Stimulated activated CD8-positive, alpha-beta memory T cell treated with anti-CD3 and anti-CD28 coated beads, Interleukin-7, amount 100 ng/mL, for 24 hours (primary cell): ENCODE measurements at places on chromosomes 1 and 21.

- DNase-seq: no peak
These were observed 9.4 kb downstream of the C1orf174 start for GRCh38 chr1:3890389-3891328.

DNA sequence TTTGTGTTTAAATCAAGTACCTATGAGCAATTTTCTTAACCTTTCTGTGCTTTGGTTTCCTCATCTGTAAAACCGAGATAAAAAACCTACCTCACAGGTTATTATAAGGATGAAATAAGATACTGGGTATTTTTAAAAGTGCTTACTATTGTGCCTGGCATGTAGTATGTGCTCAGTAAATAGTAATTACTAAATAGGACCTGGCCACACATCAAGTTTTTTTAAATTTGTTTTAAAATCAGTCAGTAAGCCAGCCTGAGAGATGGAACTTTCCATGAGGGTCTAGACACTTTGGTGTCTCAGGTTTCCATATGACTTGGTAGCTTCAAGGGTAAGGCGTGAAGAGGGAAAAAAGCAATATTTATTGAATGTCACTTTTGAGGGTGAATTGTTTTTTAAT lies 7.0 kb upstream of the ATF3 start:
- no peak for DNase-seq

GRCh38 chr1:89355056-89355455 lies 8.8 kb upstream of the GBP6 start:
- DNase-seq: no peak

DNA sequence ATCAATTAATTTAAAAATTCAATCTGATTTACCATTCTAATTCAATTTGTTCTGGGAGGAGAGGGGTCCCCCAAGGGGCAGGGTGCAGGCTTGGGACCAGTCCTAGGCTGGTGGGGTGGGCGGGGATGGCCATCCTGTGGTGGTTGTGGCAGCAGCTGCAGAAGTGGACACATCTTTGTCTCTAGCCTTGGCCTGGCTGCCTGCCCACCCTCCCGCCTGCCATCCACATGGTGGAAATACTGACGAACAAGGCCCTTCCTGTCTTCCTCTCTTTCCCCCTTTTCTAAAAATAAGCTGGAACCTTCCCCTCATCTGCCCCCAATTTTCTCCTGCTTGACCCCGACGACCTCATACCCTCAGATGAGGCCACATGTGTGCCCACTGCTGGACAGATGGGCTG lies 130.9 kb downstream of the FOXD2 start:
- no peak for DNase-seq

- DNase-seq: no peak
These were observed 19.3 kb downstream of the DMRTB1 start for GRCh38 chr1:53478502-53478818.

- DNase-seq: no peak
These were observed 53.9 kb downstream of the YARS1 start for GRCh38 chr1:32763221-32763620.

- no peak for DNase-seq
These were observed 11.7 kb upstream of the ANGPTL3 start for GRCh38 chr1:62585469-62586155.

DNA sequence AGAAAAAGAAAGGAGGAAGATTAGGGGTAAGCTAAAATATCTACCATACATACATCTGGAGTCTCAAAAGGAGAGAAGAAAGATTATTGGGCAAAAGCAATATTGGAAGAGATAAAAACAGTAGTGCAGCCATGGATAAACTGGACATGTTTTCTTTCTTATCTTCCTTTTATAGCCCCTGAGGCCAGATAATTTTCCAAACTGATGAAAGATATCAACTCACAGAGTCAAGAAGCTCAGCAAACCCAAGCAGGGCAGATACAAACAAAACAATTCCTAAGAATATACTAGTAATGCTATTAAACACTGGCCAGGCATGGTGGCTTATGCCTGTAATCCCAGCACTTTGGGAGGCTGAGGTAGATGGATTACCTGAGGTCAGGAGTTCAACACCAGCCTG lies 5.8 kb upstream of the PSMB4 start:
- no peak for DNase-seq

- DNase-seq: no peak
These were observed 106.3 kb upstream of the GUCA2B start for GRCh38 chr1:42046761-42047507.

DNA sequence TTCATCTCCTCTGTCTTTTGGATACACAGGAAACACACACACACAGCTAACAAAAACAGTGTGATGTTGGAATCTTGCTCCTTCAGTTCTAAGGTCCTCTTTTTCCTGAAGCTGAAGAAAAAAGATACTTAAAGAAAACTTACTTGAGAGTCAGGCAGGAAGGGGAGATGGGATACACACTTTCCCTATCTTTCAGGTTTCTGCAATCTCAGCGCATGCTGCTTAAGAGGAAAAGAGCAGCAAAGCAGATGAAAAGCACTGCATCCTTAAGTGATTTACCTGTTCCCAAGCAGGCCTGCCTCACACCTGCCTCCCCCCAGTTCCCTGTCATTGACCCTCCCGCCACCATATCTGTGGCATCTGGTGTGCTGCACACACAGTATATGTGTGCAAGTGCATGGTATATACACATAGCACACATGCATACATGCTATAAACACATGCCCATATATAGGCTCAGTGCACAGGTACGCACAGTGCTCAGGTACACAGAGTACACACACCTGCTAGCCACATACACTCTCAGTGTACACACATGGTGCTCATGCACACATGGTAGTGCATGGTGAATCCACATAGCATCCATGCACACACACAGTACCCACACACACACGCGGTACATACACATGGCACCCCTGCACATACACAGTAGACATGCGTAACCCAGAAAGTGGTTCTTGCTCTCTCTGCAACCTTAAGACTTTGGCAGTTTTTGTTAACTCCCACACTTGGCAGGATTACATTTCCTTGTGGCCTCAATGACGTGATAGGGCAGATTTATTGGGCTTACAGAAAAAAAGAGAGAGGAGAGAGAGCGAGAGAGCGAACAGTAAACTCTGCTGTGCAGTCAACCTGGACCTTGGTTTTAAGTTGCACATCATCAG lies 166.9 kb downstream of the TOMM20 start:
- DNase-seq: no peak

GRCh38 chr1:11946647-11947046 lies 12.1 kb downstream of the PLOD1 start:
- DNase-seq: no peak

DNA sequence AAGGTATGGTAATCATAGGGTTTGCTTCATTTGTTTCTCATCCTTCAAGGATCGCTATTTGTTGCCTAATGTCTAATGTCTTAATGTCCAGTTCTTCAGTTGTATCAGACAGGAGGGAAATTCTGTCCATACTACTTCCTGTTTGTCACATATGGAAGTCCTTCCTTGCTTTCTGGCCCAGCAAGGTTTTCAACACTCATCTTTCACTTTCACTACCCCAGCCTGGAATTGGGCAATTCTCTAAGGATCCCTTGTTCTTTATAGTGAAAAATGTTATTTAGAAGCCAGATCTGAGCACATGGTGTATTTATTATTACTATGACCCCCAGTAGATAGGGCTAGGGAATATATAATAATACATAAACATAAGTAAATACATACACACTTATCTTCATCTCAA lies 50.6 kb upstream of the SLC35A3 start:
- DNase-seq: no peak

GRCh38 chr1:103171041-103171590 lies 62.8 kb upstream of the COL11A1 start:
- no peak for DNase-seq

DNA sequence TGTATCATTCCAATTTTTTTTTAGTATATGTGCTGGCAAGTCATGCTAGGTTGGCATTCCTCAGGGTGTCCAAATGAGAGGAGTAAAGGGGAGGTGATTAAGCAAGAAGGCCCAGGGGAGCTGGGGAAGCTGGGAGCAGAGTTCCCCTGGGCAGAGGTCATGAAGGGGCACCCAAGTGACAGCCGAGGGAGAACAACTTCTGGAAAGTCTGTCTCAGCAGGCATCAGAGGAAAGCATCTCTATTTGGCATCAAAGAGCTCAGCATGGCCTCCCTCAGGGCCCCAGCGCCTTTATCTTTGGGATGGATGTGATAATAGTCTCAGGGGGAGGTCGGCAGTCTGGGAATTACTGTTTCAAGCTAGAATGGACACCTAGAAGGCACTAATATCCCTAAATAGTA lies 5.0 kb upstream of the ENO1 start:
- no peak for DNase-seq

DNA sequence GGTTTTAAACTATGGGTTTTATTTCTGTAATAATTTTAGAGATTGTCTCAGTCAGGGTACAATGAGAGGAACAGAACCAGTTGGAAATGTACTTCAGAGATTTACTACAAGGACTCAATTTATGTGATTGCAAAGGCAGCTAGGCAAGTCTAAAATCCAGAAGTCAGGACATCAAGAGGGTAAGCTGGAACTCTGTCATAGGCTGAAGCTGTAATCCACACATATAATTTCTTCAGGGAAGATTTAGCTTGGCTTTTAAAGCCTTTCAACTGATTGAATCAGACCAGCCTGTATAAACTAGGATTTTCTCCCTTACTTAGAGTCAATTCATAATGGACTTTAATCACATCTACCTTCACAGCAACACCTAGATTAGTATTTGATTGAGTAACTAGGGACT lies 24.3 kb upstream of the LELP1 start:
- no peak for DNase-seq

GRCh38 chr1:87399264-87399663 lies 70.6 kb downstream of the LMO4 start:
- DNase-seq: no peak

- peak; percentile 78 for DNase-seq
These were observed at the start of gene ADAR for GRCh38 chr1:154607609-154608396. TSS of gene ADAR (minus strand) at chr1:154608186. CDS start at chr1:154608006, 180 bp downstream.

DNA sequence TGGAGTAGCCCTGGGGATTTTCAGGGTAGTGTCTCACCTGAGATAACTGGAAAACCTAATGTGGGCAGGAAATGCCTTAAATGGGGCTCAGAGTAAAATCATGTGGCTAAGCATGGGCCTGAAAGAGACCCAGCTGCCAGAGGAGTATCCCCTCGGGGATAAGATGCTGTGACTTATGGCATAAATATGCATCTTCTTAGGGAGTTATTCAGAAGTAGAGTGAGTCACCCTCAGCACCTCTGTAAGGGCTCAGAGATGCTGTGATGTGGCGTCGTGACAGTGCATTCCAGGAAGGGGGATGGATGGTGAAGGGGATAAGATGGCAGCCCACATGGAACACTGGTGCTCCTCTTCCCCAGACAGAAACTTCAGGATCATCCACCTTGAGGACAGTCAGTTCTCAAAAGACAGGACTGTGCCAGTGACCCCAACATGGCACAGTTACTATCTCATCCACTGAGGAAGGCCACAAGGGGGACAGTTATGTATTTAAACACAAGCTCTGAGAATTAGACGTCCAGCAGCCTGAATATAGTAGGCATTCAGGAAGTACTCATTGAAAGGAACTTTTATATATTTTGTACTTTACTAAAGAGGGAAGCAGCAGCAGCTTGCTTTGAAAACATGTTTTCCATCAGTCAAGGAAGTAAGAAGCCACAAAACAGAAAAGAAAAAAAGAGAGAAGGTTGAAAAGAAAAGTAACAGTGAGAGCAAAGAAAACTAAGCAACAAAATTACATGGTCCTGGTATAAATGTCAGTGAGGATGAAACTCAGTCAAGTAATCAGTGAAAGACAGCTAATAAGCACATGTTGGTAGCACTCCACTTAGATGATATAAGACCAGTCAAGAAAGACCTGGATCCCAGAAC lies 8.3 kb downstream of the IL24 start:
- DNase-seq: no peak

DNA sequence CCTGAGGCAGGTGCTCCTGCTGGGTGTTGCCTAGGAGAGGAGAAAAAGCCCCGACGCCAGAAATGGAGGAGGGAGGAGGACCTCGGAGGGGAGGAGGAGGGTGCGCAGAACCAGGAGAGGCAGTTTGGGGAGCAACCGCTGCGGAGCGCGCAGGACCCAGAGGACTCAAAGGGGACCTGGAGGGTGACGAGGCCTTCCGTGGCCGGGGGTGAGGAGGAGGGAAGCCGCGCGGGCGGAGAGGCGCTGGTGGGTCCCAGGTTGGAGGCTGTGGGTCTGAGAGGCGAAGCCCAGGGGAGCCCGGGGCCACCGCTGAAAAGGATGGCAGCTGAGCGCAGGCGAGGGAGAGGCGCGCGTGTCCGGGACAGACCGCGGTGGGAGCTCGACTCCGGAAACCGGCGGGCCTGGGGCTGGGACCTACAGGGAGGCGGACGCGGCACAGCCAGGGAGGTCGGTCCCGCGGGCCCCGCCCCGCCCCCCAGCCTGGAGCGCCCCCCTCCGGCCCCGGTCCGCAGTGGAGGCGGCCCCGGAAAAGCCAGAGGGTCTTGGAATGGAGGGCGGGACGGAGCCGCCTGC lies 15.1 kb downstream of the RNF223 start:
- no peak for DNase-seq

DNA sequence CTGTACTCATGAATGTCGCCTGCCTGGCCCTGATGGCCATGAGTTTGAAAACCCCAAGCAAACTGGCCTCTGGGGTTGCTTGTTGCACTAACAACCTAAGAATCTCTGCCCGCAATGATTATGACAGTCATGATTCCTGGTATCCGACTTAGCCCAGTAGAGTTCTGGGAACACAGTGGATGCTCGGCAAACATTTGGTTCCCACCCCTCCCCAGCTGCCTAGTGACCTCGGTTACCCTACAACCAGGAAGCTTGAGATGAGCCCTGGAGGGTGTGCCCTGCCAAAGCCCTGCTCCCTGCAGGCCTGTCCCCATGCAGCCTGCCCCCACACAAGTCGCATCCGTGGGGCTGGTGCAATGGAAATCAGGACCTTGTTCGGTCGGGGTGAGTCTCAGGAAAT lies 76.0 kb upstream of the ZBTB40 start:
- no peak for DNase-seq

GRCh38 chr1:241944300-241944699 lies 13.3 kb upstream of the BECN2 start:
- DNase-seq: no peak

DNA sequence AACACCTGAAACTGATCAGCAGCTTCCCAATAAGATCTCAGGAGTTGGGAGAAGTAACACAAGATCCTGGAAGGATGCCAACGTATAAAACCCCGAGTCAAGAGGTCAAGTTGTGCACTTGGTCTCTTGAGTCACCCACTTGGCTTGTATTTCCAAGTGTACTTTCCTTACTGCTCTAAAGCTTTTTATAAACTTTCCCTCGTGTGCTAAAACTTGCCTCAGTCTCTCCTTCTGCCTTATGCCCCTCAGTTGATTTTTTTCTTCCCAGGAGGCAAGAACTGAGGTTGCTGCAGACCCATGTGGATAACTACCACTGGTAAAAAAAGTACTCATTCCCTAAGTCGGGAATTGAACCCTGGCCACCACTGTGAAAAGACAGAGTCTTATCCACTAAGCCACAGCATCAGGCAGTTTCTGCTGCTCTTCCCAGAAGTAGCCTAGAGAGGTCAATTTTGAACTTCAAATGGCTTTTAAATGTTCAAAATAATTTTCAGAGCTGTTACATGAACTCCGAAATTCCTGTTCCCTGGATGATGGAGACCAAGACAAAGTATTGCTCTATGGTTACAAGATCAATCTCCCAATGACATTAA lies 28.9 kb downstream of the ITLN2 start:
- DNase-seq: no peak
